ENCODE measurements at places on chromosomes 13 and 19.

DNA sequence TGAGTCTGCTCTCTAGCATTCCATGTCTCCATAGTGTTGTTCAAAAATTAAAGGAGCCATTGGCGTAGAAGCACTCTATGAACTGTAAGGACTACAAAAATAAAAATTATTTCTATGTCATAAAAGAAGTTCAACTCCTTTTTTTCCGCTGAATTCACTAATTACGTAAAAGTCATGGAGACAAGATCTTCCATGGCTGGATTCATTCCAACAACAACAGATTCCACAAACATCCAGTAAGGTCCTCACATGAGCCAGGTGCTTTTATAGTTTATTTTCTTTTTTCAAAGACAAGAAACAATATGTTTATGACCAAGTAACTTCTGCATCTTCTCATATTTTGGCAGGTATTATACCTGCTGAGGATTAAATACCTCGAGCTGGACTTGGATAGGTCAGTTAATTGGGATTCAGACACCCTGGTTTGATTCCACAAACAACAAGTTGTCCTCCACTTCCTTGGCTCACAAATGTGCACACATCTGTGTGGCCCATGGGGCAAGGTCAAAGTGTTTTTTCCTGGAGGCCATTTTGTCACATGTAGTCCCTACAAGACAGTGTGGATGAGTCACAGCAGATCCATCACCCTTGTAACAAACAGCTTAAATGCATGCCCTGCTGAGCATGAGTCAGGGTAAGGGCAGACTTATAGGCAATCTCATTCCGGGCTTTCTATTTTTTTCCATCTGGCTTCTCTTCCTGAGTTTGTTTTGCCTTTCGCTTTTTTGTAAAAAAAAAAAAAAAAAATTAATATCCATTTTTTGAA is 475.6 kb downstream of the COG6 start:
- DNase-seq, result peak; percentile 40

- DNase-seq, result no peak
These were observed 44.4 kb upstream of the ZNF91 start for GRCh38 chr19:23439623-23440022.

GRCh38 chr19:29696565-29696846 is 18.6 kb downstream of the C19orf12 start:
- DNase-seq, result no peak

DNA sequence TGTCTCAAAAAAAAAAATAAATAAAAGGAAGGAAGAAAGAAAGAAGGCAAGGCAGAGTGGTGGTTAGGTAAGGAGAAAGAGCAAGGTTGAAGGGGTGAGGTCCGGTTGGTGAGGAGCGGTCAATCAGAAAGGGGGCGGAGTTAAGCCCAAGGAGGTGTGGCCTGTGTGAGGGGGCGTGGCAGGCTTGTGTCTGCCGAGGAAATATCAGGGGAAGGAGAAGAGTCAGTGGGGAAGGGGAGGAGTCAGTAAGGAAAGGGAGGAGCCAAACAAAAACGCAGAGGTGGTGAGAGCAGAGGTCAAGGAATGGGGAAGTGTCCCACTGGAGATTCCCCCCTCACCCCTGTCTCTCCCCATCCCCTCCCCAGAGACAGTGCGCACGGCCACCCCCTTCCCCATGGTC is 5.9 kb downstream of the CACNG7 start:
- DNase-seq, result no peak

- DNase-seq, result peak; percentile 48
These were observed 4.9 kb upstream of the NWD1 start for GRCh38 chr19:16714702-16715287.

GRCh38 chr13:59475911-59476310 is 687.8 kb downstream of the DIAPH3 start:
- DNase-seq, result no peak

DNA sequence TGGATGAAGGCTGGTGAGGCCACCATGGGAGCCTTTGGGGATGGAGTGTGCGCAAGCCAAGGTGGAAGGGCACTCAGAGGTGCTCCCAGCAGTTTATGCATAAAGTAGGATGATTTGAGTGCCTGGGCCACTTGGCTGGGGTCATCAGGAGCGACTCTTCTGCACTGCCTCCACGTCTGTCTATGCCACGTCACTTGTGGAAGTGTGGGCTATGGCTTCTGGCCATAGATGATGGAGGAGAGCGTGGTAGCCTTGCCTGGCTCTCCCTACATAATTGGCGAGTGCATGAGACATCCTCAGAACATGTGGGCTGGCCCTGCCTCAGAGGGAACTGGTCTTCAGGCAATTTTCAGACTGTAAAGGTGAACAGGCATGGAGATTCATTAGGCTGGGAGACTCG is 182.9 kb downstream of the TEX29 start:
- no peak for DNase-seq

DNA sequence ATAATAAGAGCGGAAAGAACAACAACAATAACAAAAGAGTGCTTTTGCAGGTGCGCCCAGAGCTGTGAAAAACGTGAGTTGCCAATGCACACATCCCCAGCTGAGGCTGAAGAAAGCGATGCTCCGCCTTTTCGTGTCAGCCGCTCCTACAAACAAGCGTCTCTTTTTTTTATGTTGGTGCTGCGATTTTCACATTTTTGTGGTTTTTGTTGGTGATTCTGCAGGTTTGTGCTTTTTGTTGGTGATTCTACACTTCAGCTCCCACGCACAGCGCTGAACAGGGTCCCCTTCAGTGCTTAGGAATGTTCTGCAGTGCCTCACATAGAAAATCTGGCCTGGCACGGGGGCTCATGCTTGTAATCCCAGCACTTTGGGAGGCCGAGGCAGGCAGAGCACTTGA is 7.3 kb upstream of the SBK3 start:
- DNase-seq, result no peak

DNA sequence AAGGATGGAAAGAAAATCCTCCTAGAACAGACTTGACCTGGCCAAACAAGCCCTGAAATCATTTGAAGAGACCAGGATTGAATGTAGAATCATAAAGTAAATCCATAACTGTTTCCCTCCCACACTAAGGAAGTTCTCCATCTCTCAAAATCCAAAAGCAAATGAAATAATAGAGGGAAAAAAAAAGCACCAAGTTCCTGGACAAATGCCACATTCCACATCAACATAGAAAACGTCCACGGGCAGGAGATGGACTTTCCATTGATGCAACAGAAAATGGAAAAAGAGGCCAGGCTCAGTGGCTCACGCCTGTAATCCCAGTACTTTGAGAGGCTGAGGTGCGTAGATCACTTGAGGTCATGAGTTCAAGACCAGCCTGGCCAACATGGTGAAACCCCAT is 56.2 kb downstream of the INSR start:
- no peak for DNase-seq

DNA sequence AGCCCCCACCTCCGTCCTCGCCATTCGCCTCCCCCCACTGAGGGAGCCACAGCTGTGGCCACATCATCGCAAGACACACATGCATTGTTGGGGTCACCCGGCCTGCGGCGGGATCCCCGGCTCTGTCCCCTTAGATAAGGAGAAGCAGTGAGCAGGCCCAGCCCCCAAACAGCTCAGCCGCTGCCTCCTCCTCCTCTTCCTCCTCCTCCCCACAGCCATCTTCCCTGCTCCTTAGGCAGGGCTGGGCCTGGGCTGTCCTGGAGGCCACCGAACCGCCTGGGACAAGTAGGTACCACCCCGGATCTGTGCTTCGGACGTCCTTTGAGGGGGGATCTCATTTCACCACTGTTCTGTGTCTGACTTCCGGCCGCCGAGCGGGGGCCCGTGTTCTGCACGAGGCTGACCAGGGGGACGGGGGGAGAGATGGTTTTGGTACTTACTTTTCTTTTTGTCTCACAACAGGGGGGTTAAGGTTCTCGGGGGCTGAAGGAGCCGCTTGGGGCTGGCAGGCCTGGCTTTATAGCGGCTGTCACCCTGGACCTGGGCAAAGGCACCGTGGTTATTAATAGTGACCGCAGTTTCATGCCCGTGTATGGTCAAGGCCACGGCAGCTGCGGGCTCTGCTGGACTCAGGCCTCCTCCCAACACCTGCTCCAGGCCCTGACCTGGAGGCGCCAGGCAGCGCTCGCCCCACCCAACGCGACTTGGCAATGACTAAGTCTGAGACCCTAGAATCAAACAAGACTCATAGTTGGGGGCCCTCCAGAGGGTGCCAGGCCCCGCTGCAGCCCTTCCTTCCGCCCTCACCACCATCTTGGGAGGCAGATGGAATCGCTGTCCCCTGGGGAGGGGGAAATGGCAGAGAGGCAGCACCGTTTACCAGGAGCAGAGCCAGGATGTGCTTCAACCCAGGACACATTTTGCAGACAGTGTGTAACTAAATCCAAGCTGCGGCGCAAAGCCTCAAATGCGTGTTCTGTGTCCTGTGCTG is 18.3 kb downstream of the NMRK2 start:
- DNase-seq, result no peak

DNA sequence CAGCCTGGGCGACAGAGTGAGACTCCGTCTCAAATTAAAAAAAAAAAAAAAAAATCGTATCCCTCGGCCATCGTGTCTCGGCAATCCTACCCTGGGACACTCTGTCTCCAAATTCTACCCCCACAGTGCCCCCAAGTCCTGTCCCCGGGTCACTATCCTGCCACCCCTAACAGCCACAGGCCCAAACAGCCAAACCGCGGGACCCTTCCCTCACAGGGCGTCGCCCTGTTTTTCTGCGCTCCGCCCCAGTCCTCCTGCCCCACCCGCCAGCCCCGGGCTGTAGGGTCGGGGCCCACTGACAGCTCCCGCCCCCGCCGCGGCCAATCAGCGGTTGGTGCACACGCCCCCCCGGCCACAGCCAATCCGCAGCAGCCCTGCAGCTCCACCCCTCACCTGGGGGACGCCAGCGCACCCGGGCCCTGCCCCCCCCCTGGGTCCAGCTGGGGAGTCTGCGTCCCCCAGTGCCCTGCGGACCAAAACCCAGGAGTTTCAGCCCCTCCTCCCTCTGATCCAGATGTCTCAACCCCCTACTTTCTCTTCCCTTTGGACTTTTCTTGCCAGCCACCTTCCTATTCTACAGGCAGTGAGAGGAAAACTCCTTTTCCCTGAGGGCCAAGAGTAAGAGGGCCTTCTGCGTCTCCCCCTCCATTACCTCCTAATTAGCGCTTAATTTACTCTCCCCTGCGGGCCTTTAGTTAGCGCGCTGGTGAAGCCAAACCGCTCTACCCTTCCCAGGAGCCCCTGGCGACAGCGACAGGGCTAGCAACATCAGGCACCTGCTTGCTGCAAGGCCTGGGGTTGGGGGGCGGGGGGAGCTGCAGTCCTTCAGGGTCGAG is 1.5 kb upstream of the BCAT2 start:
- no peak for DNase-seq

DNA sequence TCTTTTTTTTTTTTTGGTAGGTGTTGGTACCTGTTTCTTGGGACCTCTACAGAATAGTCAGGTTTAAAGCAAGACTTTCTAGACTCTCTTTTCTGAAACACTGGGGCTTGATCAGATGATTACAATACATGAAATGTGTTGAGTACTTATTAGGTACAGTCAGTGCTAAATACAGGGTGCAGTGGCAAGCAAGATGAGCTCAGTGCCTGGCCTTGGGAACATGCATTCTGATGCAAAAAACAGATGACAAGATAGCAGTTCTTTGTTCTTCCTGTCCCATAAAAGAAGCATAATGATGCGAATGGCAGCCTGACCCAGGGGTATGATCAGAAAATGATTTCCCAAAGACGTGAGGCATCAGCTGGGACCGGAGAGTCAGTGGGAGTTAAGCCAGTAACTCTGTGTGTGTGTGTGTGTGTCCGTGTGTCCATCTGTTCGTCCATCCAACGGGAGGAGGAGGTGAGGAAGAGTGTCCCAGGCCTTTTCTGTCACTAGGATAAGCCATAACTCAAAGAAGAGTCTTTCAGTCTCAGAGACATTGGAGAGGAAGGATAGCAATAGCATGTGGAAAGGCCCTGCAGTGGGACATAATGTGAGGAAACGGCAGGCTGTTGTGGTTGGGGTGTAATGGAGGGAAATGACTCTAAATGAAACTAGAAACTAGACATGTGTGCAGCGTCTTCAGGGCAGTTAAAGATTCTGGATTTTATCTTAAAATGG is 32.2 kb downstream of the SLAIN1 start:
- no peak for DNase-seq

DNA sequence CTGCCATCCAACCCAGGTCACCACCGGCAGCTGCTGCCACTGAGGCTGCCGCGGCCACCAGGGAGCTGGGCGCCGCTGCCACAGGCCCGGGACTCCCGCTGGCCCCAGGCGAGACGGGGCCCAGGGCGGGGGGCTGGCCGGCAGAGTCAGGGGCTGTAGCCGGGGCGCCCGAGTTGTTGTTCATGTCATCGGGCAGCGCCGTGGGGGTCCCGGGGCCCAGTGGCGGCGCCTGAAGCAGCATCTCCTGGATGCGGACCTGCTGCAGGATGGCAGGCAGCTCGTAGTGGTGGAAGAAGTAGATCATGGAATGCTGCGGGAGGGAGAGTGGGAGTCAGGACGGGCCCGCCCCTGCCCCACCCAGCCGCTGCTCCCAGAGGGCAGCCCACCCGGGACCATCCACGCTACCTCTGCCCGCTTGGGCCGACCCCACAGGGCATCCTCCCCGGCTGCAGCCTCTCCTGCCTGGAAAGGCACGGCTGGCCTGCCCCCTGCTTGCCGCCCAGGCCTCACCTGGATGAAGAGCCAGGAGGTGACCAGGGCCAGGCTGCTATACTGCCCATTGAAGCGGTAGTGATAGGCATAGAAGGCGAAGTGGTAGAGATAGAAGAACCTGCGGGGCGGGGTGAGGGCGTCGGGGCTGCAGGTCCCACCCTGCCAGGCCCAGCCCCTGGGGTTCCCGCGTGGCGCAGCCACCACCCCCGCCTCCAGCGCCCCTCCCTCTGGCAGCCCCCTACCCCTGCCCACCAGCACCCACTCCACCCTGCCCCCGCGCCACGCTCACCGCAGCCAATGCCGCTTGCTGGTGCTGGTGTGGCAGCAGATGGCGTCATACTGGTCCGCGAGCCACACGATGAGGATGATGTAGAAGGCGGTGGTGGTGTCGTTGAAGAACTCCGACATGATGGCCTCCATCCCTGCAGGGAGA is 10.1 kb downstream of the TMEM259 start:
- DNase-seq, result no peak

- DNase-seq, result no peak
These were observed 27.5 kb upstream of the ISYNA1 start for GRCh38 chr19:18465214-18465963.

DNA sequence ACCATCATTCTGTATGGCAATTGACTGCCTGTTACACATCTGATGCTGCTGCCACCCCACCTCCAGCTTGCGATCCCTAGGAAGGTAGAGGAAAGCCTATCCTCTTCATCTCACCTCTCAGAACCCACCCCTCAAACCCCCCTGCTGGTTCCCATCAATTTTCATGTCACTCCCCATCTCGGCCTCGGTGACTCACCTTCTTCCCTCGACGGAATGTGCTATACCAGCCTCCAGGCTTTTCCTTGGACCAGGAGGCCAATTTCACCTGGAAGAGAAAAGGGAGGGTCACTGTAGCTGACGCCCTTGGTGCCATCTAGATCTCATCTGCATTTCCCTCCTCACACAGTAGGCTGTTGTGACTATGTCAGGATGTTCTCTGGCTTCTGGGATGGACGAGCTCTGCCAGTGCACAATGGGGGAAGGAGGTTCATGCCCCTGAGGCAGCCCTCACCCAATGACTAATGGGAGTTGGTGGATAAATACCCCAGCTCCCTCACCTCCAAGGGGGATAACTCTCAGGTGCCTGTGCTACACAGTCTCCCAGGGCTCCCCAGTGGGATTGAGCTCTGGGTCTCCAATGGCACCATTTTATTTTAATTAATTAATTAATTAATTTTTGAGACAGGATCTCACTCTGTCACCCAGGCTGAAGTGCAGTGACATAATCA is 26.4 kb upstream of the OLFM2 start:
- no peak for DNase-seq
